ENCODE measurements at places on chromosomes 5 and 9. TPM values are rescaled to one million over a fixed set of nuclear protein-coding genes. Genes with fewer than 3 reads are reported as not detected.

GABRA6 gene
- not detected for total RNA-seq

SLC34A3 gene
- total RNA-seq, result not detected

RAPGEF6 gene
- 72.6 TPM for total RNA-seq

TAL2 gene
- total RNA-seq, result 12.0 TPM

NUDT12 gene
- total RNA-seq, result 31.4 TPM

ZBED3 gene
- 7.3 TPM for total RNA-seq

KYAT1 gene
- total RNA-seq, result 13.0 TPM

PKD2L2 gene
- not detected for total RNA-seq

Measured in camera-type eye (tissue), 1 donor.